Colonic mucosa (tissue), 4 donors: ENCODE measurements at places on chromosomes 6 and 20. TPM values are rescaled to one million over a fixed set of nuclear protein-coding genes. Genes with fewer than 3 reads are reported as not detected.

DNA sequence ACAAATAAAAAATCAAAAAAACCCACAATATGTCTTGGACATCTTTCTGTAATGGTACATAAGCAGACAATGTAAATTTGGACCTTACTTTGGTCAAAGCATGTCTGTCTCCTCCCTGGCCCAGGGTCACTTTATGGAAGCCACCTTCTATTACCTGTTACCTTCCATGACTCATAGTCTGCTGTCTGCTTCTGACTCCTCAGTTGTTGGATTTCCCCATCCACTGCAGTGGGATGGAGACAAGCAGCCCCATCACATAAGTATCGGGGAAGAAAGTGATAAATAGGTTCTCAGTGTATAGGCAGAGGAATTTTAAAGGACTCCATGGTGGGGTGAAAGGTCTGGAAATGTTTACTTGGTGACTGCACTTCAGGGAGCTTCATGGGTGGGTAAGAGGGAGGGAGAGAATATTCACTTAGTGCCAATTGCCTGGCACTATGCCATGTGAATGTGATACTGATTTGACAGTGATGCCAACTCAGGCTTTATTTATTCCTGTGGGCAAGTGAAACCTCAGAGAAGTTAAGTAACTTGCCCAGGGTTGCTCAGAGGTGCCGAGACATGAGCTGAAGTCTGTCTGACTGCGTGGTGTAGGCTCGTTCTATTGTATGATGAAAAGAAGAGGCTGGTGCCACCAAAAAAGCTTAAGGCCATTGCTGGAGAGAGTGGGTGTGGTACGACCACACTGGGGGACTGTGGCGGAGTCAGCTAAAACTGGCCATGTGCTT, 175.6 kb upstream of the RNF24 start:
- DNase-seq, result no peak

DNA sequence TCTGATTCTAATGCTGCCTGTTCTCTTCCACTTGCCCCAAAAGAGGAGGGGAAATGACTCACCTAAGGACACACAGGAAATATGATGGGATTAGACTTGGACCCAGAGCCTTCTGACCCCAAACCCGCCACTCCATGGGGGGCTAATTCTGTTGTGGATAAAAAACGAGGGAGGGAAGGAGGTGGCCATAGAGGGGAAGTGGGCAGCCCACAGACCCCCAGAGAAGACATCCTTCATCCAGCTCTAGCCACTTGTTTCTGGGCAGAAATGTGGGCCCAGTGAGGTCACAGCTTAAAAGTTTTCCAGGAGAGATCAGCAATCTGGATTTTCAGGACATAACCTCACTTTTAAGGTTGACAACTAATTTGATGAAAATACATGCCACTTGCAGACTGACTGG, 202.1 kb downstream of the ANKRD60 start:
- no peak for DNase-seq

GRCh38 chr20:22834651-22835256, 200.4 kb upstream of the SSTR4 start:
- DNase-seq, result no peak

DNA sequence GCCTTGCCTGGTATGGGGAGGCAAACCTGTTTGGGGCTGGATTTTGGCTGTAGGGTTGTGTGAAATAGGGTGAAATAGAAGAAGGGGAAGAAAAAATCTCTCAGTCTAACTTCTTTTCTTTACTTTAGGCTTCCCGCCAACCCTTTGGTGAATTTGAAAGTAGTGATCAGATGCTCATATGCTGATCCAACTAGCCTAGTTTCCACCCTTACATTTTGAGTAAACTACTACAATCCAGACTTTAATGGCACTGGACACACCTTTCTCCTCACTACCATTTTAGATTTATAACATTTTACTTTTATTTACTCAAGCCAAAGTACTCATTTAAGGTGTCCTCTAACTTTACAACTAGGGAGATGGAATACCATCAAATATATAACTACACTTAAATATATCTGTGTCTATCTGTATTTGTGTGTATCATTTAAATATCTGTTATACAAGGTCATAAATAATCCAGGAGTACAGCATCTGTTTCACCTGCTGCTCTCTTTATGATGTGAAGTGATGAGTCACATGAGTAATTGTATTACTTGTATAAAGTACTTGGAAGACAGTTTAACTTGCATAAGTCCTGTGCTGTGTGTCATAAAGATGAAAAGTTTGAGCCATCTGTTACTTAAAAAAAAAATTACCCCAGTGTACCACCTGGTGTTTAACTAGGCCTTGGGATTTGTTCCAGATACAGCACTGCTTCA, 172.1 kb downstream of the CDKAL1 start:
- no peak for DNase-seq

GRCh38 chr20:24439737-24440387, 29.6 kb upstream of the SYNDIG1 start:
- no peak for DNase-seq

- DNase-seq, result no peak
Observed at GRCh38 chr6:21046276-21046675, 512.0 kb downstream of the CDKAL1 start.

DNA sequence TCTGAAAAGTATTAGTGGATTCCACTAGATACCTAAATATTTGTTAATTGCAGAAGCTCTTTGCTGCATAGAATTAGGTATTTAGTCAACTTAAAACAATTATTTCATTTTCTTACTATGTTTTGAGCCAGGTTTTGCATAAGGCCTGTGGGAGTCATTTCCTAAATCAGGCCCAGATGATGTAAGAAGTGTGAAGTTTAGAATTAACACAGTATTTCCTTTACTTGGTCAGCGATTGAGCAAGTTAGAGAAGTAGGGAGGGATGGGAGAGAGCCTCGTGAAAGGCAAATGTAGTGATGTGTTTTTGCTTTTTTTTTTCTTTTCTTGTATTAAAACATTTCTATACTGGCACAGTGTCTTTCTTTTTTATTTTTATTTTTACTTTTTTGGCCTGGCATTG, 711.1 kb downstream of the HDGFL1 start:
- DNase-seq, result no peak

- DNase-seq, result peak; percentile 90
Observed at GRCh38 chr20:45779011-45779915, 12.4 kb downstream of the WFDC3 start.

DNA sequence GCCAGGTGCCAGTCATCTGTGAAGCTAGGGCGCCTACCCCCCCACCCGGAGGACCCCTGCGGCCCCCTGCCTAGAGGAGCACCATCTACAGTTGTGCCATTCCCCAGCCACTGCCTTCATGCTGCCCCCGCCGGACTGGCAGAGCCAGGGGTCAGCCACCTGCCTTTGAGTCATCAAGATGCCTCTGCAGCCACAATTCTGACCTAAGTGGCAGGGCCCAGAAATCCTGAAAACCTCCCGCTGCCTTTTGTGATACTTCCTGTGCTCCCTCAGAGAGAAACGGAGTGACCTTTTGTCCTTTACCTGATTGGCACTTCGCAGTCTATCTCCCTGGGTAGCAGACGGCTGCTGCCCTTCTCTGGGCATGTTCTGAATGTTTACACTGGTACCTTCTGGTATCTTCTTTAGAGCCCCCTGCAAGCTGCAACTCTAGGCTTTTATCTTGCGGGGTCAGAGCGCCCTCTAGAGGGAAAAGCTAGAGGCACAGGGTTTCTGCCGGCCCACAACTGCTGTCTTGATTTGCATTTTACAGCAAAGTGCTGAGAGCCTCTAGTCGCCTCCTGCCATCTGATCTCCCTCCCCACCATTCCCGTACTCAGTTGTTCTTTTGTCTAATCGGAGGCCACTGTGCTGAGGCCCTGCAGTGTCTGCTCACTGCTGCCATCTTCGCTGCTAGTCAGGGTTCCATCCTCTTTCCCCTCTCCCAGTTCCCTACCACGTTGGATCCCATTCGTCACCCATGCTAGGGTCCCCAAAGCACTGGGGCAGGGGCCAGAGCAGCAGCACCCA, 26.9 kb downstream of the SPATA2 start:
- DNase-seq, result peak; percentile 59

GRCh38 chr6:40734607-40735006, 147.4 kb upstream of the LRFN2 start:
- no peak for DNase-seq

DNA sequence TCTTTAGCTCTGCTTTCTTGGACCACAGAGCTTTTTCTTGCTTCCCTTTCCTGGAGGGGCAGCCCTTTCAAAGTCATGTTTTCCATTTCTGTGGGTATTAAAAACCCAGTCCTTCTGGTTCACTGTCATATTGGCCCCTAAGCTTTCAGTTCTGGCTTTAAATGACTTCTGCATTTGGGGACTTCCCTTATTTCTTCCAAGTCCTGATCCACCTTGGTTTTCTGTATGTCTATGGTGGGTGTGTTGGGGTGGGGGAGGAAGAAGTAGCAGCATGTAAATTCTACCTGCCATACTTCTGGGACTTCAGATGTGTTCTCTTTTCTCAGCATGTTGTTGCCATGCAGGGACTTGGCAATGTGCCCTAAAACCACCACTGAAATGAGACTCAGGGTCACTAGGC, 77.1 kb upstream of the EMILIN3 start:
- DNase-seq, result no peak

Gene BPIFB1
- total RNA-seq, result not detected

Gene CST4
- total RNA-seq, result not detected

Gene ASIP
- total RNA-seq, result not detected

Gene NMBR
- total RNA-seq, result not detected

Gene C20orf202
- not detected for total RNA-seq

Gene PSORS1C2
- total RNA-seq, result not detected

Gene PDYN
- not detected for total RNA-seq
